ENCODE measurements at places on chromosomes 3 and 15.

- no peak for DNase-seq
Observed at GRCh38 chr15:27036210-27036609, 65.2 kb downstream of the GABRG3 start.

DNA sequence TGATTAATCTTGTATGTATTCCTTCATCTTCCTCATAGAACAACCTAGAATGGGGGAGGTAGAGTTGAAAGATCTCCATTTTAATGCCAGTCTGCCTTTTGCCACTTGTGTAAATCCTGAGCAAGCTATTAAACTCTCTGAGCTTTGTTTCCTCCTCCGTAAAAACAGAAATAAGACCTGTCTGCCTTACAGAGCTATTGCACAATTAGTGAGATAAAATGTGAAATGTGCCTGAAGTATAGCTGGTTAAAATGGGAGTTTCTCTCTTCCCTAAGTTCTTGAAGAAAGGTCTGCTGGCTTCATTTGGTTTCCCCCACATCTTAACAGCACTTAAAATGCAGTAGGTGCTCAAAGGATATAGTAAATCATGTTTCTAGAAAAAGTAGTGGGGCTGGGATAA lies 19.0 kb downstream of the ALDH1A2 start:
- DNase-seq, result no peak

- DNase-seq, result no peak
Observed at GRCh38 chr15:31839388-31839787, 190.9 kb upstream of the CHRNA7 start.

GRCh38 chr3:73605412-73605811 lies 19.3 kb downstream of the PDZRN3 start:
- no peak for DNase-seq

GRCh38 chr3:171354049-171354705 lies 106.0 kb downstream of the TNIK start:
- no peak for DNase-seq

- no peak for DNase-seq
Observed at GRCh38 chr15:70802629-70803028, 39.3 kb upstream of the UACA start.

GRCh38 chr3:53300826-53301225 lies 45.0 kb upstream of the TKT start:
- DNase-seq, result no peak

- DNase-seq, result no peak
Observed at GRCh38 chr3:178966299-178967176, 105.1 kb downstream of the ZMAT3 start.

DNA sequence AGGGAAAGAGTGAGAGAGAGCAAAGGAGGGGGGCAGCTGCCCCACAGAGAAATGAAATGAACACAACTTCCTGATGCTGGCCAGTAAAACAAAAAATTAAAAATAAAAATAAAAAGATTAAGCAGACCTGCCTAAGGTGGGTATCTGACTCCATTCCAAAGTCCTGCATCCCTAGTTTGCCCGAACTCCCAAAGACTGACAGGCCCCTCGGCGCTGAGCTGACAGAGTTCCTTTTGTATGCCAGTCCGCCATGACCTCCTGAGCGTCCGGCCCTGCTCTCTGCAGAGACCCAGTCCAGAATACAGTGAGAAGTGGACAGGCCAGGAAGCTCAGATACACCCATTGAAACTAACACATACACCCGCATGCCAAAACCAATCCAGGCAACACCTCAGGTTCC lies 54.9 kb downstream of the CHDH start:
- no peak for DNase-seq

DNA sequence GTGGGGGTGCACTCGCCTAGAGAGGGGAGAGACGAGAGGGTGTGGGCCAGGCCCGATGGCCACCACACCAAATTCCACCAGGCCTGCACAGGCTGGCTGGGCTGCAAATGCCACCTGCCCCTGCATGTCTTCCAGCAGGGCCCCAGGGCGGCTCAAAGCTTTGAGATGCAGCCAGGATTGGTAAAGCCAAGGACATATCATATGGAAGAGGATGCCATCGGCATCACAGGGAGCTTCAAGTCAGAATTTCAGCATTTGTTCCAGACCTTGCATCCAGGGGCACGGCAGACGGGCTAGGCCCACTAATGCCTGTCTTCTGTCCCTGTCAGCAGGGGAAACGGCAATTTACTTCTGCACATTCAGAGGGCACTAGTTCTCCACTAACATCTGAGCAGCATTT lies 97.8 kb downstream of the NUP210 start:
- no peak for DNase-seq

DNA sequence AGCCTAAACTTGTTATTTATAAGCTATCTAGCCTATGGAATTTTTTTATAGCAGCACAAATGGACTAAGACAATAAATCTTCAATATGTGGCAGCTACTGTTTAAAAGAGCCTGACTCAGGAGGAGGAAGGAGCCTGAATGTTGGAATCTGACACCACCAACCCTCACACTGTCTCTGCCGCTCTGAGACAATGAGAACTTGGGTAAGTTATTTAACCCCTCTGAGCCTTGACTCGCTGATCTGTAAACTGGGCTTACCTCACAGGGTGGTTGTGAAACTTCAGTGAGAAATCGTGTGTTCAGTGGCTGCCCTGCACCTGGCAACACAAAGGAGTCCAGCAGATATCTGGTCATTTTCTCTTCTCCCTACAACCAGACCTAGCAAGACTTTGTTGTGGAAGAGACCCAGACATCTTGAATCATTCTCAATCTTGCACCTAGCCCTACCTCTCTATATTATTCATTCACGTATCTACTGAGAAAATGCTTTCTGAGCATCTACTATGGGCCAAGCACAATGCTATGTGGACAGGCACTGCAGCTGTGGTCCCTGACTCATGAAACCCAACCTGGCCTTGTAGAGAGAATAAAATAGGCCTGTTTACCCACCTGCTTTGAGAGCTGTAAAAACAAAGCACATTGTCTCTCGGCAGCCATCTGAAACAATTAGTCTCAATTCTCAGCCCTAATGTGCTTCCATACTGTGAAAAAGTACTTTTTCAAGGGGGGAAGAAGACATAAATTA lies 81.9 kb upstream of the SLC25A36 start:
- no peak for DNase-seq

DNA sequence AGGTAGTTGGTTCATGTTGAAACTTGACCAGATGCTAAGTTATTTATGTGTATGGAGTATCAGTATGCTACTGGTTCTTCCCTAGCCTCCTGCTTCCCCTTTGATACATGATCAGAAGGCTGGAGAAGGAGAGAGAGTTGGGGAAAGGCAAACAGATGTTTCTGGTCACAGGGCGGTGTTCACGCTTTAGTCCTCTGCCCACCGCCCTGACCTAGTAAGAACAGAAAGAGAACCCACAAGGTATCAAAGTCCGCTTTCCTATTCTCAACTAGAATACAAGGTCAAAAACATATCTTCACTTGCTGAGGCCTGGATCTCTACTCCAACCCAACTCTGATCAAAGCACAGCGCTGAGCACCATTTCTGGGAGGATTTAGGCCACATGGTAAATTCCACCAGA lies 55.5 kb downstream of the NCEH1 start:
- DNase-seq, result no peak

GRCh38 chr3:72271216-72271615 lies 486.3 kb upstream of the PROK2 start:
- DNase-seq, result no peak

- DNase-seq, result no peak
Observed at GRCh38 chr15:89875741-89876140, 18.1 kb downstream of the AP3S2 start.

All from stimulated activated CD4-positive, alpha-beta T cell treated with anti-CD3 and anti-CD28 coated beads, Interleukin-1b, Interleukin-23, amount 100 ng/mL, for 4 hours (primary cell).